ENCODE measurements at places on chromosomes 13 and 19. TPM values are rescaled to one million over a fixed set of nuclear protein-coding genes. Genes with fewer than 3 reads are reported as not detected.

GRCh38 chr19:55405638-55406037, 1.9 kb downstream of the UBE2S start:
- DNase-seq, result no peak

- no peak for DNase-seq
These were observed 70.4 kb downstream of the SLITRK6 start for GRCh38 chr13:85728811-85729210.

DNA sequence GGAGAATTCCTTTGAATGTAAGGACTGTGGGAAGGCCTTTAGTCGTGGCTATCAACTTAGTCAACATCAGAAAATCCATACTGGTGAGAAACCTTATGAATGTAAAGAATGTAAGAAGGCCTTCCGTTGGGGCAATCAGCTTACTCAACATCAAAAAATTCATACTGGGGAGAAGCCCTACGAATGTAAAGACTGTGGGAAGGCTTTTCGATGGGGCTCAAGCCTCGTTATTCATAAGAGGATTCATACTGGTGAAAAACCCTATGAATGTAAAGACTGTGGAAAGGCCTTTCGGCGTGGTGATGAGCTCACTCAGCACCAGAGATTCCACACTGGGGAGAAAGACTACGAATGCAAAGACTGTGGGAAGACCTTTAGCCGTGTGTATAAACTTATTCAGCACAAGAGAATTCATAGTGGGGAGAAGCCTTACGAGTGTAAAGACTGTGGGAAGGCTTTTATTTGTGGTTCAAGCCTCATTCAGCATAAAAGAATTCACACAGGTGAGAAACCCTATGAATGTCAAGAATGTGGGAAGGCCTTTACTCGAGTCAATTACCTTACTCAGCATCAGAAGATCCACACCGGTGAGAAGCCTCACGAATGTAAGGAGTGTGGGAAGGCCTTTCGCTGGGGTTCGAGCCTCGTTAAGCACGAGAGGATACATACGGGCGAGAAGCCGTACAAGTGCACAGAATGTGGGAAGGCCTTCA, 39.2 kb downstream of the ZNF331 start:
- DNase-seq, result no peak

DNA sequence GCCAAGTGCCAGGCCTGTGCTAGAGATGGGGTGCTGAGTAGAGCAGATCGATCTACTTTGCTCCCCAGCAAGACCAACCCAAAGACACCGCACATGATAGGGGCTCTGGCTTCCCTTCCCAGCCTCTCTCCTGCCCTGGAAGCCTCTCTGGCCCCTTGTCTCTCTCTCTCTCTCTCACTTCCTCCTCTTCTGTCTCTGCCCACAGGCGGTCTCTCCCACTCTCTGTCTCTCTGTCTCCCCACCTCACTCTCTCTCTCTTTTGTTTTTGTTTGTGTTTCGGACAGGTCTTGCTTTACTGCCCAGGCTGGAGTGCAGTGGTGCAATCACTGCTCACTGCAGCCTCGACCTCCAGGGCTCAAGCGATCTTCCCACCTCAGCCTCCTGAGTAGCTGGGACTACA, 1.3 kb downstream of the SELENOV start:
- DNase-seq, result no peak

- DNase-seq, result no peak
These were observed 1379.0 kb upstream of the MIR17HG start for GRCh38 chr13:89968470-89968869.

- no peak for DNase-seq
These were observed 16.0 kb downstream of the CSNK1G2 start for GRCh38 chr19:1956868-1957492.

- DNase-seq, result no peak
These were observed 14.7 kb downstream of the NAPA start for GRCh38 chr19:47499863-47500830.

GRCh38 chr19:5281588-5281987, 59.0 kb downstream of the PTPRS start:
- DNase-seq, result peak; percentile 34

DNA sequence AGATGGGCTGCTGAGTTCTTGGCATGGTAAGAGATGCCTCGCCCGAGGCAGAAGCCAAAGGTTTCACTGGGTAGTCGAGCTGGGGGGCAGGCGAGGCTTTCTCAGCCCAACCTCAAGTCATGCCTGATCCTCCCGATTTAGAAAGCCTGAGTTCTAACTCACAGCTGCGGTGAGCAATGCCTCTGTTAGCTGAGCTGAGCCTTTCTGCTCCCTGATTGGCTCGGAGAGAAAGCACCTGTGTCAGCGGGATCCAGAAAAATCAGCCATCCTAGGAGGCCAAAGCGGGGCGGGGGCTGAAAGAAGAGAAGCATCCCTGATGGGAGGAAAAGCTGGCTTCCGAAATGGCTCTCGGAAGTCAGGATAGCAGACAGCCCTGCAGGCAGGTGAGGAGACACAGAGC, 44.7 kb downstream of the CACNA1A start:
- DNase-seq, result no peak

GRCh38 chr19:1225440-1226226, 12.2 kb downstream of the CBARP start:
- no peak for DNase-seq

GRCh38 chr13:48573213-48574007, 40.5 kb upstream of the RCBTB2 start:
- DNase-seq, result no peak

DNA sequence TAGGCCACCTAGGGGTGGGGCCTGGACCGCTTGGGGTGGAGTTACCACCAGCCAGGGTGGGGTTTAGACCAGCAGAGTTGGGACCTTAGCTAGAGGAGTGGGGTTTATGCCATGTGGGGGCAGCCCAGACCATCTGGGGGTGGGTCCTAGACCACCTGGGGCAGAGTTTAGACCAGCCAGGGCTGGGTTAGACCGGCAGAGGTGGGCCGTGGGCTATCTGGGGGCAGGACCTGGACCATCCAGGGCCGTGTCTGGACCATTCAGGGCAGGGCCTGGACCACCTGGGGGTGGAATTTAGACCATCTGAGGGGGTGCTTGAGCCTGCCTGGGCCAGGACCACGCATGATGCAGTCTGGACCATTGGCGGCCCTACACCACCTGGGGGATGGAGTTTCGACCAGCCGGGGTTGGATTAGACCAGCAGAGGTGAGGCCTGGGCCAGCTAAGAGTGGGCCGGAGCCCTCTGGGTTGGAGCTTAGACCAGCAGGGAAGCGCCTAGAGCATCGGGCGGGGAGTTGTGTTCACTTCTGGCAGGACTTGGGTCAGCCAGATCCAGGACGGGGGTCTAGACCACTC, 10.0 kb upstream of the CACNG6 start:
- DNase-seq, result no peak

- DNase-seq, result no peak
These were observed 42.2 kb upstream of the FLT1 start for GRCh38 chr13:28537171-28537570.

DNA sequence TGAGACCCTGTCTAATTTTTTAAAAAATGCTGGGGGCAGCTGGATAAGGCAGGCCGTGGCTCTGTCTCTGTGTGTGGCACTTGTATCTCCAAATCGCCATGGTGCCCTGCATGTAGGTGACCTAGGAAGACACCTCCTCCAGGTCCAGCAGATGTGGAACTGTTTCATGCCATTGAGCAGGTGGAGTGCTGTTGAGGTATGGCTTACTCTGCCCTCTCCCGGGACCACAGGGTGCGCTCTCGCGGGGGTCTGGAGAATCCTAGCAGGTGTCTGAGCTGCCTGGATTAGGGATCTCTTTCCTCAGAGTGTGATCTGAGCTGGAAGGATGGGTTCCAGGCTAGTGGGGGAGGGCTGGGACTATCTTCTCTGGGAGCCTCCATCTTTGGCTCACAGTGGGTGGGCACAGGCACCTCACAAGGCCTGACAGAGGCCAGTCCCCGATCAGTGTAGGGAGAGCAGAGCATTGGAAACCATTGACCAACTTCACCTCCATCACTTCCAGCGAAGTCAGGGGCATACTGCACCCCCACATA, 67.7 kb upstream of the TM9SF2 start:
- no peak for DNase-seq

- no peak for DNase-seq
These were observed 1899.5 kb downstream of the OLFM4 start for GRCh38 chr13:54928071-54928470.

DNA sequence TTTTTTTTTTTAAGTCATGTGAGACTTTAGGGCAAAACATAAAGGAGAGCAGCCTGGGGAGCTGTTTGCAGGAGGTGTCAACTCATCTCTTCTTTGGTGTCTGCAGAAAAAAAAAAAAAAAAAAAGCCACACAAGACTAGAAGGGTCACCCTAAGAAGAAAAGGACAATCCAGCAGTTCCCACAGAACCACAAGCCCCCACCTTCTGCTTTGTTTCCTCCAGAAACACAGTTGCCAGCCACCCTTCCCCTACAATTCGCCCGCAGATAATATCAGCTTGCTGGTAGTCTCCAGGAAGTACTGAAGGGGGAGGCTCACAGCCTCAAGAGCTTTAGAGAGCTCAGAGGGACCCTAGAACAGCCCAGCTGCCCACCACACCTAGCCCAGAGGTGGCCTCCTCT, 22.3 kb upstream of the ZBTB7A start:
- no peak for DNase-seq

DNA sequence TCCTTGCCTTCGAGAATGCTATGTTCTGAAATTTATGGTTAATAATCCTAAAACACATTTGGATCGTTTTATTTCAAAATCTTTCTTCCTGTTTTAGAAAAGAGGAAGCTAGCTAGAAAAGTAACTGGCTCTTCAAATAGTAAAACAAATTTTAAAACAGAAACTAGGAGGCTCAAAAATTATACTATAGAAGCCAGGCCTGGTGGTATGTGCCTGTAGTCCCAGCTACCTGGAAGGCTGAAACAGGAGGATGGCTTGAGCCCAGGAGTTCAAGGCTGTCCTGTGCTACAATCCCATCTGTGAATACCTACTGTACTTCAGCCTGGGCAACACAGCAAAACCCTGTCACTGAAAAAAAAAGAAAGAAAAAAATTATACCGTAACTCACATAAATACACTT, 57.9 kb downstream of the ELF1 start:
- no peak for DNase-seq

DNA sequence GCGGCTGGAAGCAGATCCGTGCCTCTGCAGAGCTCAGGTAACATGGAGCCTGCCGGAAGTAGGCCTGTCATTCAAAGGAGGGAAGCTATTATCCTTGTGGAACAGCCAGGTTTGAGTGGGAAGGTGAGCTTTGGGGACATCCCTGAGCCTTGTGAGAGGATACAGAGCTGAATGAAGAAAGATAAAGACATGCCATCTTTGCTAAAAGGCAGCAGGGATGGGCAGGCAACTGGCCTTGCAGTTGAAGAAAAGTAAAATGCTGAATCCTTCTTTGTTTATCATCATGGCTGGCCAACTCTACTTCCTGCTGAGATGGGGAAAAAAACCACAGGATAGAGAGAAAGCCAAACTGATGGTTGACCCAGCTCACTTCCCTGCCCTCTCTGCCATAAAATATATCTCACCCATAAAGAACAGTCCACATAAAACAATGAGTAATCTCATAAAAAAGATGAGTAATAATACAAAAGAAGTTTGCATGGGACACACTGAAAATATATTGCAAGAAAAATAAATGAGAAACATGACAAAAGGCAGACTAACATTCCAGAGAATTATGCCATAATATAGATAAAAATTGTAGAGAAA, 226.3 kb downstream of the DLEU7 start:
- no peak for DNase-seq

DNA sequence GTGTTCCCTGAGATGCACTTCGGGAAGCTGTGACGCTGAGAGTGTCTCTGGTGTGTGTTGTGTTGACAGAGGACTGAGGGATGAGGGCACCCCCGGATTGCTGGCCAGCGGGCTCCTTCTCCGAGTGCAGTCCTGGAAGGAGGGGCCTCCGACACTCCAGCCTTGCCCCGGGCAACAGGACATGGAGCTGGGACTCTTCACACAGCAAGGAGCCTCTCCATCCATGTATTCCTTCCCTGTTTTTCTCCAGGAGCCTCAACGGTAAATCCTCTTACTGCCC, 61.3 kb downstream of the SOX1 start:
- no peak for DNase-seq

Gene IGSF23
- total RNA-seq, result not detected

Gene FFAR1
- not detected for total RNA-seq

Gene GGN
- 0.59 TPM for total RNA-seq

Gene DAND5
- total RNA-seq, result not detected

Gene F2RL3
- 21.3 TPM for total RNA-seq

Gene PTBP1
- total RNA-seq, result 122 TPM

Gene PRR19
- total RNA-seq, result not detected

Gene SULT2A1
- 0.31 TPM for total RNA-seq

Gene FBXL3
- total RNA-seq, result 53.1 TPM

Gene ITGBL1
- total RNA-seq, result 51.9 TPM

Gene NEK5
- total RNA-seq, result 11.5 TPM

Gene SHISA7
- not detected for total RNA-seq

Gene SULT2B1
- 19.6 TPM for total RNA-seq
